ENCODE measurements at places on chromosomes 2 and 18.
A peak's percentile ranks its signal among the peaks of the same experiment; 100 is the strongest.

DNA sequence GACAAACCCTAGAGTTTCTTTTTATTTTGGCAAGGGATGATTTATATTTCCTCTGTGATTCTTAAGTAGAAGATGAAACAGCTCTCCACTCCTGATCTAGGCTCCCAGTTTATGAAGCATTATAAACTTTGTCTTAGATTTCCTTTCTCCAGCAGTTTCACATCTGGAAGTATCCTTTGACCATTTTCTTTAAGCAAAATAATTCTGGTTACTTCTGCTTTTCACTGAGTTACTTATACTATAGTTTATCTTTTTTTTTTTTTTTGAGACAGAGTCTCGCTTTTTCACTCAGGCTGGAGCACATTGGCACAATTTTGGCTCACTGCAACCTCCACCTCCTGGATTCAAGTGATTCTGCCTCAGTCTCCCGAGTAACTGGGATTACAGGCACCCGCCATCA lies 45.5 kb downstream of the KCMF1 start:
- DNase-seq, result no peak

DNA sequence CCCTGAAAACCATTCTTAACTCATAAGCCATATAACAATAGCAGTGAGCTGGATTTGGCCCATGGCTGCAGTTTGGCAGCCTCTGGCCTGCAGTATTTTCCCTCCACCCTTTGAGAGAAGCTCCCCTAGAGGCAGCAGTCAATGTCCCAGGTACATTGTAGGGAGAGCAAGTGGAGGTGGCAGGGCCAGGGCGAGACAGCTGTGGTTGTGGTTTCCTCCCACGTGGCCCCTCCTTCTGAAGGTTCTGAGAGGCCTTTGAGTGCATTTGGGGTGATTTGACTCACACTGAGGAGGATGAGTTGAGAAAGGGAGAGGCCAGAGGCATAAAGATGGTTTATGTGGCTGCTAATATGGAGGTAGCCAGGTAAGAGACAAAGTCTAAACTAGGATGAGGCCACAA lies 45.5 kb upstream of the LDAH start:
- DNase-seq, result peak; percentile 7

DNA sequence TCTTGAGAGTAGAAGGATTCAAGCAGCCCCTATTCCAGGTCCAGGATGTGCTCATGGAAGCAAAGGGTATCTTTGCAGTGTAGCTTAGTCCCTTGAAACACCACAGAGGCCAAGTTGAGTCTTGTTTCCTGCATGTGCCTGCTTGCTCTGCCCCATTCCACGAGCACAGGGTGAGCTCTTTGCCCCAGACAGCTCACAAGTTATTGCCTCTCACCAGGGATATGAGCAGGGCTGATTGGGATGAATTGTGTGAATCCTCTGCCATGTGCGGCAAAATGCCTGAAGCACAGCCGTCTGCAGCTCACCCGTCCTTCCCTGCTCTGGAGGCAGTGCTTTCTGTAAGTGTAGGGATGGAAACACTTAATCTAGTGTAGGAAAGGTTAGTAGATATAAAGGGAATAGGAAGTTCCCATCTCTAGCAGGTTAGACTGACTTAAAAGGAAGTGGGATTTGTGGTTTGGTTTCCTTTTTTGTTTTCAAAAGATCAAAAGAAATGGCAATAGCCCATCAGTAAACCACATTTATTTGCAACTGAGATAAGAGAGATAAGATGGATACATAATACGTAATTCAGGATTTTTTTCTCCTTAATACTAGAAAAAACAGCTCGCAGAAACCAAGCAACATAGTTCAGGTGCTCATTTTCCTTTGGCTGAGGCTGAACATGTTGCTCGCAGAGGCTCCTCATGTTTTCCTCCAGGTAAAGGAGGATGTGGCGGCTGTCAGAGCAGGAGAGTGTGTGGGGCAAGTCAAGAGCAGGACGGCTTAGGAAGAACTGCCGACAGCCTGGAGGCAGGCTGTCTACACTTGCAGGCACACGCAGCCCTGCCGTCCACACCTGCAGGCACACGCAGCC lies 41.4 kb downstream of the TMEM182 start:
- DNase-seq, result no peak

- DNase-seq, result no peak
Observed at GRCh38 chr18:56112984-56113383, 525.0 kb upstream of the TCF4 start.

GRCh38 chr2:26617588-26618083 lies 23.5 kb downstream of the CIB4 start:
- no peak for DNase-seq

DNA sequence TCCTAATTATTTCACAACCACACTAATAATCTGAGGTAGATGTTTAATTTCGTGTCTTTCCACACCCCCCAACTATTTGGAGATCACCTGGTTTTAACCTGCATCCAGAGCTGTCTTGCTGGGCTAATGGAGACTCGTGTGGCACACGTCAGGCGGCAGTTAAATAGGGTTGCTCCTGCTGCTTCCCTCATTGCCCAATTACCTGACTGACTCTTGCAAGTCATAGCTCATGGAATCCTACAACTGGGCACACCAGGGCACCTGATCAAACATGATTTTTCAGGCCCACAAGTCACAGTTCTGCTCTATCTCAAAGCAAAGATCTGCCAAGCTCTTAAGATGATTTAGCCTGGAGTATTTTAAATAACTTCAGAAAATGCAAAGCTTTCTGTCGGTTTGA lies 1430.4 kb upstream of the ACVR2A start:
- no peak for DNase-seq

DNA sequence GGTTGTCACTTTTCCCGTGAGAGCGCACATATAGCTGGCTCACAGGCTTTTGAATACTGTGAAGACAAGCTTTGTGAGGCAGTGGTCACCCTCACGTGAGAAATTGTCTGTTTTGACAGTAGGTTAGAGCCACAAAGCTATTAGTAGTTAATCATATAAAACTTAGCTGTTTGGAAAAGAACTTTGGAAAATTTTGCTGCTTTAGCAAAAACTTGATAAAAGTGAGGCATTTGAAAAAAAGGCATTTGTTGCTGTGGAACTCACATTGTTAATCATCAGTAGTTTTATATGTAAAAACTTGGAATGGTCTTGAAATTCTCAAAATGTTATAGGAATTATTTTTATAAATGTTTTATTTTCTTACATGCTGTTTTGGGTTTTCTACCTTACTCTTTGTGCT lies 22.3 kb downstream of the C2orf74 start:
- DNase-seq, result no peak

DNA sequence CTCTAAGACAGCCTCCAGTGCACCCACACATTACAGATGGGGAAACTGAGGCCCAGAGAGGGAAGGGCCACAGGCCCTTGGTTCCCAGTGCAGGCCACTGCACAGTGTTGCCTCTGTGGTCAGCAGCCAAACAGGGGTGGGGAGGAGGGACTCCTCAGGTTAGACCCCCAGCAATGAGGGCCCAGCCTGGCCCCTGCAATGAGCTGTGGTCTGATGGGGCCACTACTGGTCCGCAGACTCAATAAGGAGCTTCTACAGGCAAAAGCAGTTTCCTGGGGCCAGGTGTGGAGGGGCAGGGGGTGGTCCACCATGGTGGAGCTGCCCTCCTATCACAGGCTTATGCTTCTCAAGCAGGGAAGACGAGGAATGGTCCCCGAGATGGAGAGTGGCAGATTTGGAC lies 87.6 kb downstream of the HS1BP3 start:
- no peak for DNase-seq

DNA sequence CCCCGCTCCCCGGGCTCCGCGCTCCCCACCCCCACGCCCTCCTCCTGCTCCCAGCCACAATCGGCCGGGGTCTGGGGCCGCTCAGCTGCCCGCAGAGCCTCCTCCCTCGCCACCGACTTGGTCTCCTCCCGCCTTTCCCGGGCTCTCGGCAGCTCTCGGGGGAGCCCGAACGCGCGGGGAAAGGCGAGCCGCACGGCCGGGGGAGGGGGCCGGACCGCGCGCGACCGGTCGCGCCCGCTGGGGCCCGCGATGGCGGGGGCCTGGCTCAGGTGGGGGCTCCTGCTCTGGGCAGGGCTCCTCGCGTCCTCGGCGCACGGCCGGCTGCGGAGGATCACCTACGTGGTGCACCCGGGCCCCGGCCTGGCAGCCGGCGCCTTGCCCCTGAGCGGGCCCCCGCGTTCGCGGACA lies 327 bp downstream of the LTBP1 start:
- DNase-seq, result no peak
